ENCODE measurements at places on chromosomes 6 and 20.

DNA sequence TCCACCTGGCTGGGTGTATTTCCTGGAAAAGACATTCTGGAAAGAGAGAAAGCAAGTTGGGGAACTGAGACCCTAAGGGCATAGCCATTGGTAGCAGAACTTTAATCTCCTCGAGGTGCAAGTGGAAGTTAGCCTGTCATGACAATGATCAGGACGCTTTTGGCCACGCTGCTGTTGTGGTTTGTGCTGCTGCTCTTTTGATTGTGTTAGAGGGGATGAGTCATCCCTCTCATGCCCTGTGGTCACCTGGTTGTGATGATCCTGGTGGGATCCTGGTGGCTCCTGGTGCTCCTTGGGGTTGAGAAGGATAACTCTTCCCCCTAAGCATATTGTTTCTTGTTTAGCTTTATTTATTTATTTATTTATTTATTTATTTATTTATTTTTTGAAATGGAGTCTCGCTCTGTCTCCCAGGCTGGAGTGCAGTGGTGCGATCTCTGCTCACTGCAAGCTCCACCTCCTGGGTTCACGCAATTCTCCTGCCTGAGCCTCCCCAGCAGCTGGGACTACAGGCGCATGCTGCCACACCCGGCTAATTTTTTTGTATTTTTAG, 350.3 kb downstream of the KIF16B start:
- DNase-seq, result no peak

DNA sequence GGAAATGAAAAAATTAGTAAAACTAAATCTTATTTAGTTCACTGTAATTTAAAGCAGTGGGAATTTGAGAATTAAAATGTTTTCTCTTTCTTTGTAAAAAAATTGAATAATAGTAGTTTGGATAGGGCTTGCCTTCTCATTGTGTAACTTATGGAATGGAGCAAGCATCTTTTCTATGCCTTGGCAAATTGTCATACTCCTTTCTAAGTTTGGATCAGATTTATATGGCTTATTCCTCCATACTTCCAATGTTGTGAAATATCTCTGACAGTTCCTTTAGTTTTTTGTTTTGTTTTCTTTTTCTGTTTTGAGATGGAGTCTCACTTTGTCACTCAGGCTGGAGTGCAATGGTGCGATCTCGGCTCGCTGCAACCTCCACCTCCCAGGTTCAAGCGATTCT, 176.4 kb downstream of the SAMD5 start:
- DNase-seq, result no peak

DNA sequence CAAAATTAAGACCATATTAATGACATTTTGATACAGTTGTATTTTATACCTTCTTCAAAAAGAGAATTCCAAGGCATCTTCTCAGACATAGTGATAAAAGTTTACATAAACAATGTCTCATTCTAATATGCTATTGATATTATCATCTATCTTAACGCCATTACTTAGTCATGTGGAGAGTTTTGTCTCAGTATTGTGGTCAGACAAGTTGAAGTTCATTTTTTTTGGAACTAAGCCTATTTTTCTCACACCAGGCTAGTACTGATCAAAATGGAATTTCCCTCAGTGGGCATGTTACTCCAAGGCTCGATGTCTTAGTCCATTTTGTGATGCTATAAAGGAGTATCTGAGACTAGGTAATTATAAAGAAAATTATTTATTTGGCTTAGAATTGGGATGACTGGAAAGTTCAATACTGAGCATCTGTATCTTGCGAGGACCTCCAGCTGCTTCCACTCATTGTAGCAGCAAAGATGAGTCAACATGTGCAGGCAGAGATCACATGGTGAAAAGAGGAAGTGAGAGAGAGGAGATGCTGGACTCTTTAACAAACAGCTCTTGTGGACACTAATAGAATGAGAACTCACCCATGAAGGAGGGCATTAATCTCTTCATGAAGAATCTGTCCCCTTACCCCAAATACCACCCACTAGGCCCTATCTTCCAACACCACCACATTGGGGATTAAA, 825.5 kb upstream of the MANEA start:
- no peak for DNase-seq

DNA sequence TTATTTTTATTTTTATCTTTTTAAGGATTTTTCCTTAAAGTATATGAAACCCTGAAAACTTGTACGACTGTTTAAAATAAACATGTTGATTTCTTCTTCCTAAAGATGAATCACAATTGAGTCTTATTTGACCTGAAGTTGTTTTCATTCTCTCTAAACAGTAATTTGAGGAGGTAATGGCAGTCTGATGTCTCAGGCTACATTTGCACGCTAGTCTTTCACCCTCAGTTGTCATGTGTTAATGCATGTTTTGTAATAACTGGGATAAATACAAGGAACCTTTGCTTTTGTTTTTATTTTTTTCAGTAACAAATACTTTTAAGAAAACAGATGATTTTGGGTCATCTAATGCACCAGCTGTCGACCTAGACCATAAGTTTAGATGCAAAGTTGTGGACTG, 55.2 kb downstream of the SCAND1 start:
- no peak for DNase-seq

- DNase-seq, result no peak
Observed at GRCh38 chr6:119205911-119206618, 127.6 kb upstream of the FAM184A start.

- DNase-seq, result no peak
Observed at GRCh38 chr6:39084506-39084905, 30.5 kb downstream of the SAYSD1 start.

- no peak for DNase-seq
Observed at GRCh38 chr6:87945966-87946365, 101.7 kb upstream of the SPACA1 start.

- no peak for DNase-seq
Observed at GRCh38 chr6:79404677-79405076, 132.6 kb downstream of the LCA5 start.

DNA sequence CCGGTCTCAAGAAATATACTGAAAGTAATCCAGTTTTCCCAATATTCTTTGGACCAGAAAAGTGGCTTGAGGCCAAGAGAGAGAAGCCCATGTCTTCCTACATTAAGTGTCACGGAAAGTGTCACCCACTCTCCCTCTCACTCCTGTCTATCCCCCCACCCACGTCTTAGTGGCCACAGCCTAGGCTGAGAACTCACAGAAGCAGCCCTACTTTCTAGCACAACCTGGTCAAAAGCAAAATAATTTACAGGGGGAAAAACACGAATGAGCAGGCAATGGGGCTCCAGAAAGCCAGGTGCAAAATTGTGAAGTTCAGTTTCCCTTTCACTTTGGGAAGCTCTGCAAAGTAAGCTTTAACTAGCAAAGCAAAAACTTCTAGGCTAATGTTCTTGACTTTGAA, 118.0 kb downstream of the OPRM1 start:
- DNase-seq, result no peak

DNA sequence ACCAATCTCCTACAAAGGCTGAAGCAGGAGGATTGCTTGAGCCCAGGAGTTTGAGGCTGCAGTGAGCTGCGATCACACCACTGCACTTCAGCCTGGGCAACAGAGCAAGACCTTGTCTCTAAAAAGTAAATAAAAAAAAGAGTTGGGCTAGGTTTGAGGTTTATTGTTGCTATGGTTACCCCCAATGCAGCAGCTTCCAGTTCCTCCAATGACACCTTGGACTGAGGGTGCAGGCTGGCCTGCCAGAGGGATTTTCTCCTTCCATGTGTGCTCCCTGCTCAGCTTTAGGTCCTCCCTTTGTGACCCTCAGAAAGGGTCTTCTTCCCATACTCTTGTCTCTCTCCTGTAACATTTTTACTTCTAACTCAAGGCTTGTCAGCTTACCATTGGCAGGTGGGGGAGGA, 10.6 kb upstream of the TBC1D20 start:
- DNase-seq, result no peak

DNA sequence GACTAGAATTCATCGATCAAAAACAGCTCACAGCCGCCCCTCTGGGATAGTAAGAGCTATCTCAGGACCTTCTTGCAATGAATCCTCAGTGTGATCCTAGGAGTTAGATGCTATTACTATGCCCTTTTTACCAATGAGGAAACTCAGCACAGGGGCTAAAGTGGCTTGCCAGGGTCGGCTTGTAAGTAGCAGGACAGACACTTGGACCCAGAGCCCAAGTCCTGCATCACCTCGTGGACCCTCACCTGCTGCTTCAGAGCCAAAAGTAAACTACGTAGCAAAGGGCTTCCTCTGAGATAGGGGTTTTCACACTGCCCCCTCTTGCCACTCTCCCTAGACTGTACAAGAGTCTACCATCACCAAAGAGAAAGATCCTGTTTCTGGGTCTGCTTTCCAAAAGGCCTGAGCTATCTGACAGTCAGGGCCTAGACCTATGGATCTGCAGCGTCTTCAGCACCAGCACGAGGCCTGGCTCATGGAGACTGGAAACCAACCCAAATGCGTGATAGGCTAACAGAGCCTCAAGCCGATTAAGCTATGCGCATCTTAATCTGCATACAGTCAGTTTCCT, 172.3 kb downstream of the ANKRD60 start:
- no peak for DNase-seq

DNA sequence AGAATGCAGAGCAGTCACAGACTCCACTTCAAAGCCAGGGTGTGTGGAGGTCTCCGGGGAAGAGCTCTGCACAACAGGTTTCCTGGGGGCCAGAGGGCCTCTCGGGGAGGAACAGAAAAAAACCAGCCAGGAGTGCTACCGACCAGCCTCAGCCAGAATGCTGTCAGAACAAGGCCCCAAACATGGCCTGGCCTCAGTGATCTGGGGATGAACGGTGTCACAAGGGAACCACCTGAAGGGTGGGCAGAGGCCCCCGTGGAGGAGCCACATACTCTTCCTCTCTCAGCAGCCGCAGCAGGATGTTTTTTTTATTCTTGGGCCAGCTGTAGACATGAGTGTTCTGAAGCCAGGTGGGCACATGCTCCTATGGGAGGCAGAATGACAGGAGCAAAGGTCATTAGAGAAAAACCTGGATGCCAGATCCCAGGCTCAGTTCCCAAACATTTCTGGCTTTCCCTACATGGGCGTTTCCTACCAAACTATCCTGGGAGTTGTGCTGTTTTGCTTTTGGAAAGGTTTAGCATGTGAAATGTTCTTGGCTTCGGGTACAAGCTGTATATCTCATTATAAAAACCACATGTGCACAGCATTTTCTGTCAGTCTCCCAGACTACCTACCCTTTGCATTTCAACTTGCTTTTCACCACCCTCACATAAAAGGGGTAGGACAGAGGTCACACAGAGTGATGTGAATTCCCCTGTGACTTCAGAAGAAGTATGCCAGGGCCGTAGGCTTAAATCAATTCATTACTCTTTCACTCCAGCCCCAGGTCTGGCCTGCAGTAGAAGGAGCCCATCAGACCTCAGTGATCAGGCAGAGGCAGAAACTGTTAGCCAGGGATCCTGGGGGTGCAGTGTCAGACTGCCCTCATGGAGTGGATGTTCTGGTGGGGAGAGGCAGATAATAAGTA, 46.2 kb downstream of the TRAF3IP2 start:
- peak; percentile 75 for DNase-seq

- DNase-seq, result no peak
Observed at GRCh38 chr6:108365478-108365877, 70.6 kb downstream of the AFG1L start.

DNA sequence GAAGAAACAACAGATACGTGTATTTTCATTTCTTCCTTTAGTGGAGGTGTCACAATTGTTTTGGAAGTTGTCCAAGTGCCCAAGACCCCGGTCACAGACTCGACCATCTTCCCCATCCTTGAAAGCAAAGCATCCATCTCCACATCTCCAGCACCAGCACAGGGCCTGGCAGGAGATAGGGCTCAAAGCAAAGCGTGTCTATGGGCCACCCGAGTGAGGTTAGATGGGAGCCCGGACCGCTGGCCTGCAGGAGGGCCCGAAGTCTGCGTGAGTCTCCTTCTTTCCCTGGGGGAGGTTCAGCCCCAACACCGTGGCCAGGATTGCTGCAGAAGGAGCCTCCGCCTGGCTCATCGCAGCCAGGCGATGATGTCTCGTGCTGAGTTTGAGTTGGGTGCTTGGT, 83.5 kb upstream of the SULF2 start:
- DNase-seq, result no peak

GRCh38 chr20:11144114-11144950, 470.5 kb upstream of the JAG1 start:
- no peak for DNase-seq

DNA sequence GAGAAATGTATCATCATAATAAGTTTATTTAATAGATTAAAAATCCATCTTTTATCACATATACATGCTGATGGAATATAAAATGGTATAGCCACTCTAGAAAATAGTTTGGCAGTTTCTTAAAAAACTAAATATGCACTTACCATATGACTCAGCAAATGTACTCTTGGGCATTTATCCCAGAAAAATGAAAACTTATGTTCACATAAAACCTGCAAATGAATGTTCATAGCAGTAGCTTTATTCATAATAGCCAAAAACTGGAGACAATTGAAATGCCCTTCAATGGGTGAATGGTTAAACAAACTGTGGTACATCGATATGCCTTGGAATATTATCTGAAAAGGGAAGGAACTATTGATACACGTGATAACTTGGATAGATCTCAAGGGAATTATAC, 6.4 kb upstream of the NCOA7 start:
- DNase-seq, result no peak

DNA sequence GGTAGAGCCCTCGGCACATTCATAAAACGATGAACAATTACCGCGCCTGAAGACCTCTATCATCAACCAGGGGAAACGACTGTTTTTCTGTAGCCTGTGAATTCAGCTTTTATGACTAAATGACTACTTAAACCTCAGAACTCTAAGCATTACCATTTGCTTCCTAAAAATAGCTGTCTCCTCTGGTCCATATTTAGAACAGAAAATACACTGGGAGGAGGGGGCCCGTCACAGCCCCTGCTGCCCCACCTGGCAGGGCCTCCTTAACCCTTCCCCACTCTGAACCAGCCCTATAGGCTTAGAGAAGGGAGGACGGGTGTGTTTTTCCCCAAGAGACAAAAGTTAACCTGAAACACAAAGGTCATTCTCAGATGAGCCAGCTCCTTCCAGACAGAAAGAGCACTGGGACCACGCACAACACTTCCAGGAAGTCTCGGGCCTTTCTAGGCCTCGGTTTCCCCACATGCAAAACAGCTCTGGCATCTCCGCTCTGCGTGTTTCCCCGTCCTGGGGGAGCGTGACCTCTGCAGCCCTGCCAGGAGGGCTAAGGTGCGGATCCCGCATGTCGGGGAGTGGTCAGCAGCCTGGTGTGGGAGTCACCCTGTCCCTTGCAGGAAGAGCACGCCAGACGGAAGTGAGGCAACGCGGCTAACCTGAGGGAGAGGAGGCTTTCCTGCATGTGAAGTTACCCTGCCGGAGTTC, 193.9 kb downstream of the DLL1 start:
- DNase-seq, result no peak

- no peak for DNase-seq
Observed at GRCh38 chr6:88232753-88233152, 66.6 kb upstream of the CNR1 start.
